ENCODE measurements at places on chromosomes 1 and 21.

DNA sequence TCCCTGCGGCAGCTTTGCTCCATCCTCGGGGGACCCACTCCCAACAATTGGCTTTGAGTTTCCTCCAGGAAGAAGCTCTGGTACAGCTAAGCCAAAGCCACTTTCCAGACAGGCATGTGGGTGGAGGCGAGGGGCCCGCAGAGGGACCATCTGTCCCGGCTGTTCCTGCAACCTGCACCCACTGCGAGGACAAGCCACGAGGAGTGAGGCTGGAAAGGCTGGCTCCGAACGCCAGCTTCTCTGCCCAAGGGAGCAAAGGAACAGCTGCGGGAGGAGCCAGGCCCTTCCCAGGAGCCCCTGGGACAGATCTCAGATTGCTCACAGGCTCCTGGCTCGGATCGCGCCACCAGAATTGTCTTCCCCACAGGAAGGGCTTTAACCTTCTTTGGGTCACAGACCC, 28.3 kb upstream of the PEF1 start:
- no peak for DNase-seq

DNA sequence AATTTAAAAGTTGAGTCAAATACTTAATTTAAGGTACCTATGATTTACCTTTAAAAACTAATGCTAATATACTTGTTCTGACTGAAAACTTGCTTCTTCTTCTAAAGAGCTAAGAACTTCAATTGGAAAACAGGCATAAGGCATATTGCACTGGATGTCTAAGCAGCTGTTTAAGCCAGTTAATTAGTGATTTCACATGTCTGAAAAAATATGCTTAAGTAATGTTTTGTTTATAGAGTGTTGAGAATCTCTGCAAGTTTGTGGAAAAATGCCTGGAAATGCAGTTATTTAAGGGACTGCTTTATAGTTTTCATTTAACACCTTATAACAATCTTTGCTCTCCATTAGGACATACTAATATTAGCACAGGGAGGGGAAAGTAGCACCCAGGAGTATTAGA, 28.2 kb downstream of the UBE2U start:
- peak; percentile 62 for DNase-seq

- DNase-seq = no peak
Measured at GRCh38 chr1:209929751-209930150, 8.3 kb upstream of the SYT14 start.

DNA sequence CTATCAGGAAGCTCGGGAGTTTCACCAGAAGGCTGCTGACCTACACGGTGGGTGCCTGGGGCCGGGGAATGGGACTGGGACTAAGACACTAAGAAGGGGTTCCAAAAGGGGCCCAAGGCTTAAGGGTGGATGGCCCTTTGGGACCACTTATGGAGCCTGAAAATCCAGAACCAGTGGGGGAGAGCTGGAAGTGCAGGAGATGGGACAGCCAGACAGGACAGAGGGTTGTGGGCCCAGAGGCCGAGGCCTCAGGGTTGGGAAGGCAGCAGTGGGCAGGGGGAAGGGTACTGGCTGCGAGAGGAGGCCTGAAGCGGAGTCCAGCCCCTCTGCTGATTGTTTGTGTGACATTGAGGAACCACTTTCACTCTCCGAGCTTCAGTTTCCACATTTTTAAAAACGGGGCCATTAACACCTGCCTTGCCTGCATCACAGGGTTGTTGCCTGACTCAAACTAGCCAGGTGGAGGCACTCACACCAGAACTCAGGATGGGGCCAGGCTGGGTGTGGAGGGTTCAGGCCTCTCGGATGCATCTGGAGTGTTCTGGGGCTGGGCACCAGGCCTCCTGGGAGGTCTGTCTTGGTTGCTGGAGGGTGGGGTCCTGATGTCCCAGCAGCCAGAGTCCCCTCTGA, 3.0 kb downstream of the TTC24 start:
- DNase-seq = no peak

DNA sequence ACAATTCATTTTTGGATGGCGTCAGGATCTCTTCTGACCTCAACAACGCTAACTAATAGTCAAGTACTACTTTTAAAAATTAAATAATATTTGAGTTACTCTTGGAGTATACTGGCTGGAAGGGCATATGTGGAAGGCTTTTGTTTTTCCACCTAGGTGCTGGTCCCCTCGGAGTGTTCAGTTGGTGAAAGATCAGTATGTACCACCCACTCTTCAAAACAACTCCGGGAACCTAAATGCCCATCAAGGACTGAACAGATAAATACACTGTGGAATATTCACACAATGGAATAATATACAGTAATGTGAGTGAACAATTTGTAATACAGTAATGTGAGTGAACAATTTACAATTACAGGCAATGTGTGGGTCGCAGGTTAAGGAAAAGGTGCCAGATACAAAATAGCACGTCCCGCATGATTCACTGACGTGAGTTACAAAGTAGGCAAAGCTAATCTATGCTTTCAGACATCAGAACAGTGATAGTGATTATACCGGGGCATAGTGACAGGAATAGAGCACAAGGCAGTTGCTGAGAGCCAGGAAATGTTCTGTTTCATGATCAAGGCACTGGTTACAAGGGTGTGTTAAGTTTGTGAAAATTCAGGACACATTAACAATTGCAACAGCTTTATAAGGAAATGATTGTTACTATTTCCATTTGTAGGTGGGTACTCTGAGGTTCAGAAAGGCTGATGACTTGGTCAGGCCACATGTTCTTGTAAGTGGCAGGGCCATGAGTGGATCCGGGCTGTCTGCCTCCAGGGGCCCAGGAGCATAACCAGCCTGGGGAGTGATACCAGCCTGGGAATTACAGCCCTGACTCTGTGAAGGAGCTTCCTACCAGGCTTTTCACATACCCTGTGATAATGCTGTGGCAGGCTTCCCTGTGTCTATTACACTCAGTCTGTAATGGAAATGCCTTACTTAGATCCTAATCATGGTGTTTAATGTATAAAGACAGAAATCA, 59.3 kb upstream of the ABCD3 start:
- no peak for DNase-seq

- peak; percentile 96 for DNase-seq
Measured at GRCh38 chr1:155012026-155012546, 9.5 kb downstream of the ZBTB7B start.

DNA sequence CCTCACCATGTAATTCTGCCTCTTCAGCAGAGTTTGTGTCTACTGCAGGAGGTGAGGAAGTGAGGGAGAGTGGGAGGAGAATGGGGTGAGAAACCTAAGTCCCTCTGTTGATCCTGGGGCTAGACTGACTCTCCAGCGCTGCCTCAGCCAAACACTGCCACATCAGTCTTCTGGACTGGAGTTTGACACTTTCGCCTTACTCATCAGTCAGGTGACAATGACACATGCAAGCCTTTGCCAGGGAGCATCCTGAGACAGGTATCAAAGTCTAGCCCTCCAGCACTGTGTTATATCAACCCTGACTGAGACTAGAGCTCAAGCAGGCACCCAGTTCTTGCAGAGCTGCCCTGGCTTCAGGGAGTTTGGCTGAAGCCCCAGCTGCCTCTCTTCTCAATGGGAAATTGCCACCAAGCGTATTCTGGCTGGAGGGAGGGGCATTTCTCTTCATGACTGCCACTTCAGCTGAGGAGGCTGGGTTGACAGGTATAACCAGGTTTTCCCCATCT, 33.3 kb upstream of the SUCO start:
- DNase-seq = no peak

- no peak for DNase-seq
Measured at GRCh38 chr1:33610864-33611455, 138.5 kb downstream of the ZSCAN20 start.

DNA sequence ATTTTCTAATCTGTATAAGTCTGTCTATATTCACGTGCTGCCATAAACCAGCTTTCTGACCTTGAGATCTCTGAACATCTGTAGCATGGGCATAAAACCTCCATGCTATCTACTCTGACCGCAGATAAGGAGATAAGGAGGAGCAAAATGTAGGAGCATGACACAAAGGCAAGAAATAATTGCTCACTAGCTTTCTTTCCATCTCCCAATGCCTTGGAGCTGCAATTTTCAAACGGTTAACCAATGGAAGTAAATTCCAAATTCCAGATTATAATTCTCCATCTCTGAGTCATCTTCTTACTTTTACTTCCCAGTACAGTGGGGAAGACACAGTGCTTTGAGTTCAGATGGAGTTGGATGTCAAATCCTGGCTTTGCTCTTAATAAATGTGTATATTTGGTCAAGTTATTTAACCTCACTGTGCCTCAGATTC, 41.6 kb downstream of the CD58 start:
- DNase-seq = no peak

GRCh38 chr1:193033610-193034009, 25.6 kb downstream of the UCHL5 start:
- no peak for DNase-seq

GRCh38 chr1:108570128-108570527, 10.2 kb downstream of the EEIG2 start:
- DNase-seq = peak; percentile 11

DNA sequence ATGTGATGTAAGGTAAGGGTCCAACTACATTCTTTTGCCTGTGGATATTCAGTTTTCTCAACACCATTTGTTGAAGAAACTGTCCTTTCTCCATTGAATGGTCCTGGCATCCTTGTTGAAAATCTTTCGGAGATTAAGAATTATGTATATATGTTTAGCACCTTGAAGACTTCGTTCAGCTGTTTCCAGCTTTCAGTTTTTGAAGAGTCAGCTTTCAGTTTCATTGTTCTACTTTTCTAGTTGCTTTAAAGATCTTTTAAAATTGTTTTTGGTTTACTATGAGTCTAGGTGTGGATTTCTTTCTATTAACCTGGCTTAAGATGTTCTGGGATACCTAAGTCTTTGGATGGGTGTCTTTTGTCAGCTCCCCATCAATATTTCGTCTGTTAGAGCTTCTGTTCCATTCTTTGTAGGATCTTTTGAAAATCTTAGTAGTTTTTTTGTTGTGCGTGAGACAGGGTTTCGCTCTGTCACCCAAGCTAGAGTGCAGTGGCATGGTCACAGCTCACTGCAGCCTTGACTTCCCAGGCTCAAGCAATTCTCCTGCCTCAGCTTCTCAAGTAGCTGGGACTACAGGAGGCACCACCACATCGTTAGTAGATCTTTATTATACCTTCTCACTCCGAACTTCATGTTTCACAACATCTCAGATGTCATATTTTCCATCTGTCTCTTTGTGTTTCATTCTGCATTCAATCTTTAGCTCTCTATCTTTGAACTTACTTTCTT, 353.5 kb upstream of the B3GALT2 start:
- no peak for DNase-seq

DNA sequence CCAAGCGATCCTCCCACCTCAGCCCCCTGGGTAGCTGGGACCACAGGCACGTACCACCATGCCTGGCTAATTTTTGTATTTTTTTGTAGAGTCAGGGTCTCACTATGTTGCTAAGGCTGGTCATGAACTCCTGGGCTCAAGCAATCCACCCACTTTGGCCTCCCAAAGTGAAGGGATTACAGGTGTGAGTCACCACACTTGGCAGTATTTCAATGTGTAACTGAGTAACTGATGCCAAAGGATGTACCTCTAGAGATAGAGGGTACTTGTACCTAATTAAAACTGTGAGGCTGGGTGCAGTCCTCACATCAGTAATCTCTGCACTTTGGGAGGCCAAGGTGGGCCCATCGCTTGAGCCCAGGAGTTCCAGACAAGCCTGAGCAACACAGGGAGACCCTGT, 258.7 kb upstream of the DMRTA2 start:
- DNase-seq = peak; percentile 8

GRCh38 chr1:224245188-224245587, 62.1 kb downstream of the DEGS1 start:
- no peak for DNase-seq

GRCh38 chr1:203558064-203558760, 64.3 kb downstream of the OPTC start:
- peak; percentile 39 for DNase-seq

DNA sequence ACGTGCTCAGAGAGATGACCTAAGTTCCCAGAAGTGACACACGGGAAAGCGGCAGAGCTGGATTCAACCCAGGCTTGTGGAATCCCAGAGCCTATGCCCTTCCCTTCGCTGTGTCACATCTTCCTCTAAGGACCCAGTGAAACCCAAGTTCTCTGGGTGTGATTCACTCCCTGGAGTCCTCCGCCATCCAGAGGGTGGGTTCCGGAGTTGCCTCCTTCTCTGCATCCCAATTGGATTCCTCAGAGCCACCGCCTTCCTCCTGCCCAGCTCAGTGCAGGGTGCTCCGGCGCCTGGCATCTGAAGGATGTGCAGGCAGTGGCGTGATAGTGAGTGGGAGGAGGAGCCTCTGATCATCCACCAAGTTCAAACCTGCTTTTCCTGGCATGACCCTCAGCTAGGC, 20.7 kb upstream of the RCC2 start:
- no peak for DNase-seq

GRCh38 chr1:226404063-226404903, 3.6 kb downstream of the PARP1 start:
- peak; percentile 71 for DNase-seq

GRCh38 chr1:184469396-184469795, 82.6 kb downstream of the C1orf21 start:
- DNase-seq = no peak

Measured in NCI-H69 (cell line).